Activated T-helper 1 cell treated with Interleukin-2 at 50 U/mL for 16 hours (primary cell): ENCODE measurements at places on chromosomes 3 and 15.

DNA sequence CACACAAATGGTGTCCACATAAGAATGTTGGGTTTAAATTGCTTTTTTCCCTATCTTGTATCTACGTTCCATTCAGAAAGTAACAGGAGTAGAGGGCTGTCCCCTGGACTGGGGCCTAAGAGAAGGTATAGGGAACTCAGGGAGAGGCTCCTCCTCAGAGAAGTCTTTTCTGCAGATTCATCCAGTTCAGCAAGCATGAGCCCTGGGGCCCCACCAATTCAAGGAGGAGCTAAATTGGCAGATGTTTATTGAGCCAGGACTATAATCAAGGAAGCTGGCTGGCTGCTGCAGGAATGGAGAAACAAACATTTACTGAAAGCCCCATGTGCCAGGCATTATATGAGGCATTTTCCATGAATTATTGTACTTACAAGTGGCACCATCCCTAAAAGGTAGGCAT, 22.1 kb upstream of the LARS2 start:
- DNase-seq, result no peak

DNA sequence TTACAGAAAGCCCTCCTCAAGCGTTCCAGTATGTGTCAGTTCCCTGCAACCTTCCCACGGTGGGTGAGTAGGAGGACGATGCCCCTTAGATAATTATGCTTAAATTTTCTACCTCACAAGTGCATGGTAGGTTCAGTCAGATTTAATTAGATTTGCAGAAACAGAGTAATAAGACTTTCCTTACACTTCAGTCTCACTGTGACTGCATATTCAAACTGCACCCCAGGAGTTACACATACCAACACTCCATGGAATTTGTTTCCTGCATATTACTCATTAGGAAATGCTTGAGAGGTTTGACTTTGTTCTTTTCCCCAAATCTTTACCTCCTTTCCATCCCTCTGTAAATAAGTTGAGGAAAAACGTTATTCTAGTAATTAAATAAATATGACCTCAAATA, 108.8 kb downstream of the ARRDC4 start:
- DNase-seq, result no peak

DNA sequence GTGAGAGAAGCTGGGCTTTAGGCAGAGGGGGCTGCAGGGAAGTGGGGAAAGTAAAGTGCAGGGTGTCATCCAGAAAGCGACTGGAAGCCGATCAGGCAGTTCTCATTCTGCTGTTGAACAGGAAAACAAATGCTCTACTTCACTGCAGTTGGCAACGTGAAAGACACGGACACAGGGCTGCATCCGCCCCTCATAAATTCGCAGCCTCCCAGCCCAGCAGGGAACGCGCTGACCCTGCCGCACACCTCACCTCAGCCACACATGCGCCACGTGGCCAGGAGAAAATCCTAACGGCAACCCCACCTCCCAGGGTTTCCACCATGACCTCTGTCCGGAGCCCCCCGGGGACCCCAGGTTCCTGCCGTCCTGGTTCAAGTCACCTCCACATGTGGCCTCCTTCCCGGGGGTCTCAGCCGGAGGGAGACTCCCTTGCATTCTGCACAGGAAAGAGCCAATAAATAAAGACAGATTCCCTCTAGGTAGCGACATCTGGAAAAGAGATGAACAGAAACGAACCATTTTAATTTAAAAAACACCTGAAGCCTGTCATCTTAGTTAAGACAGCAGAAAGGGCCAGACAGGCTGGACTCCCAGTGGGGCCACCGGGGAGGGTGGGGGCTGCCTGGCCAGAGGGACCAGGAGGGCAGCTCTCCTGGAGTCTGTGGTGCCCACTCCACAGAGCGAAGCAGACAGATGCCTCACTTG, 118.7 kb downstream of the TMEM266 start:
- no peak for DNase-seq

DNA sequence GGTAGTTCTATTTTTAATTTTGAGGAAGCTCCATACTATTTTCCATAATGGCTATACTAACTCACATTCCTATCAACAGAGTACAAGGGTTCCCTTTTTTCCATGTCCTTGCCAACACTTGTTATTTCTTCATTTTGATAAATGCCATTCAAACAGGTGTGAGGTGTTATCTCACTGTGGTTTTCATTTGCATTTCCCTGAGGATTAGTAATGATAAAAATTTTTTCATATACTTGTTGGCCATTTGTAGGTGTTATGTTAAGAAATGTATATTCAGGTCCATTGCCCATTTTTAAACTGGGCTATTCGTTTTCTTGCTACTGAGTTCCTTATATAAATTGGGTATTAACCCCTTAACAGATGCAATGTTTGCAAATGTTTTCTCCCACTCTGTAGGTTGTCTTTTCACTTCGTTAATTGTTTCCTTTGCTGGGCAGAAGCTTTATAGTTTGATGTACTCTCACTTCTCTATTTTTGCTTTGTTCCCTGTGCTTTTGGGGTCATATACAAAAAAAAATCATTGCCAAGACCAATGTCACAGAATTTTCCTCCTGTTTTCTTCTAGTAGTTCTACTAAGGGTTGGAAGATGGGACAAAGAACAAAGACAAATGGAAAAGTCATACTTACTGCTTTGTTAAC, 11.0 kb upstream of the VPS39 start:
- no peak for DNase-seq

GRCh38 chr3:52489453-52489852, 5.7 kb upstream of the STAB1 start:
- DNase-seq, result no peak

- DNase-seq, result no peak
Measured at GRCh38 chr3:96915445-96915844, 101.1 kb downstream of the EPHA6 start.

- no peak for DNase-seq
Measured at GRCh38 chr3:56368846-56369245, 99.4 kb downstream of the ERC2 start.

- DNase-seq, result no peak
Measured at GRCh38 chr15:67025719-67026609, 39.4 kb upstream of the SMAD3 start.

DNA sequence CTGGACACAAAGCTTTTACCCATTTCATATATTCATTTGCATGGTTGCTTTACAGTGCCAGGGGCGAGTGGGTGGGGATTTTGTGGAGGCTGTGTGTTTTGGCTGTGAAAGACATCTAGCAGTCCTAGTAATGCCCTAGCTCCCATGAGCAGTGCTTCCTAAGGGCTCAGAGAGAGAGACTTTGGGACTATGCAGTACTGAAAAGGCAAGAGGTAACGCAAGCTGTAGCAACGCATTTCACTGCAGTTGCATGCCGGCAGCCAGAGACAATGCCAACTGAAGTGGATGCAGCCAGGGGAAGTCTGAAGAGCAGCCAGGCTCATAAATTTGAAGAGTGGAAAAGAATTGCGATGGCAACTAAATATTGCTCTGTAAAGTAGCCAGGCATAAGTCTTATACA, 27.4 kb upstream of the ATP10A start:
- DNase-seq, result no peak

GRCh38 chr3:30344288-30344687, 262.1 kb upstream of the TGFBR2 start:
- DNase-seq, result no peak

DNA sequence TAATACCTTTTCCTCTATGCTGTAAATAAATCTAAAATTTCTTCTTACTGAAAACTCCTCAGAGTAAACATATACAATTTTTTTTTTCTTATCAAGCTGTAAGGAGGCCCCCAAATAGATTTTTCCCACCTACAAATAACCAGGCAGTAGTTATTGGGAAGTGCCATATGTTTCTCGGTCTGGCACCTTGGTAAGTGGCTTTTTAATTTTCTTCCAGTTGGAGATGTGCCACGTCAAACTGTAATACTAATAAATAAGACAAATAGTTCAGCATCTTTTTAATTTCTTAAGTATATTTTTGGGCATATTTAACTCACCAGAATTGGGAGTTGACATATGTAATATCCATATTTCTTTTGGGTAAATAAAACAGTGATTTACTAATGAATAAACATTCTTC, 346.3 kb downstream of the DIPK2A start:
- no peak for DNase-seq
